Forelimb muscle (tissue), 1 donor: ENCODE measurements at places on chromosomes 3 and 15.

- DNase-seq, result no peak
Observed at GRCh38 chr15:27820232-27820631, 278.9 kb downstream of the OCA2 start.

GRCh38 chr3:60364475-60364874 lies 886.8 kb downstream of the FHIT start:
- DNase-seq, result no peak

- no peak for DNase-seq
Observed at GRCh38 chr15:49875392-49875791, 243.6 kb downstream of the ATP8B4 start.

DNA sequence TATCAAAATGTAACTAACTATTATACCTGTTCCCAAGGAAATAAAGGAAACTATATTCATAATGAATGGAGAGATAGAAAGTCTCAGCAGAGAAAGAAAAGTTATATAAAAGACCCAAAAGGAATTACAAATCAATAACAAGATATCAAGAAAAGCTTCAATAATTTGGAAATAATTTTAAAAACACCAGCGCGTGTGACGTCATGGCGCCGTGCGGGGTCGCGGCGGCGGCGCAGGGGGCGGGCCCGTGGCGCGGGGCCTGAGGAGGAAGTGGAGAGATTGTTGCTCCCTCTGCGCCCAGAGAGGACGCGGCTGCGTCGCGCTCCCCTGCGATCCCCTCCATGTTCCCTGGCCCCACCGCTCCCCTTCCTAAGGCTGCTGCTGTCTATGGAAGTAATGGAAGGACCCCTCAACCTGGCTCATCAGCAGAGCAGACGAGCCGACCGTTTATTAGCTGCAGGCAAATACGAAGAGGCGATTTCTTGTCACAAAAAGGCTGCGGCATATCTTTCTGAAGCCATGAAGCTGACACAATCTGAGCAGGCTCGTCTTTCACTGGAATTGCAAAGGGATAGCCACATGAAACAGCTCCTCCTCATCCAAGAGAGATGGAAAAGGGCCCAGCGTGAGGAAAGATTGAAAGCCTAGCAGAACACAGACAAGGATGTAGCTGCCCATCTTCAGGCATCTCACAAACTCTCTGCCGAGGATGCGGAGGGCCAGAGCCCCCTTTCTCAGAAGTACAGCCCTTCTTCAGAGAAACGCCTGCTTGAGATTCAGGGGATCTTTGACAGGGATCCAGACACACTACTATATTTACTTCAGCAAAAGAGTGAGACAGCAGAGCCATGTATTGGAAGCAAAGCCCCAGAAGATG lies 4.1 kb downstream of the XCR1 start:
- DNase-seq, result no peak
